ENCODE measurements at places on chromosomes 7 and 10. TPM values are rescaled to one million over a fixed set of nuclear protein-coding genes. Genes with fewer than 3 reads are reported as not detected.

DNA sequence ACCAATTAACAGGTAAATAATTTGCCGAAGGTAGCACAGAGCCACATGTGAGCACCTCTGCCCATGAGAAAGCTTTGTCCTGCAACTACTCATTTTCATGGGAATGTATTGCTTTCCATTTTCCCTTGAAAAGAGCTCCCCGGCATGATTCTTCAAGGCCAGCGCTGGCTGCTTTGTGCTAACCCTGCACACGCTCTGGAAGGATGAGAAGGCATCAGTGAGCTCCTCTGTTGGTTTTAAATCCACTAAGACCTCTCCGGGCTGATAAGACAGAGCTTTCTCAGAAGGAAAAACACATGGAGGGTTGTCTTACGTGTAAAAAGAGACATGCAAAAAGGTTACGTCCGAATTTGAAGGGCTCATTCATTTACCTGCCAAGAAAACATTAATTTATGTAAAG lies 553.9 kb upstream of the MKI67 start:
- DNase-seq: no peak

The TEX47 gene
- total RNA-seq: not detected

DNA sequence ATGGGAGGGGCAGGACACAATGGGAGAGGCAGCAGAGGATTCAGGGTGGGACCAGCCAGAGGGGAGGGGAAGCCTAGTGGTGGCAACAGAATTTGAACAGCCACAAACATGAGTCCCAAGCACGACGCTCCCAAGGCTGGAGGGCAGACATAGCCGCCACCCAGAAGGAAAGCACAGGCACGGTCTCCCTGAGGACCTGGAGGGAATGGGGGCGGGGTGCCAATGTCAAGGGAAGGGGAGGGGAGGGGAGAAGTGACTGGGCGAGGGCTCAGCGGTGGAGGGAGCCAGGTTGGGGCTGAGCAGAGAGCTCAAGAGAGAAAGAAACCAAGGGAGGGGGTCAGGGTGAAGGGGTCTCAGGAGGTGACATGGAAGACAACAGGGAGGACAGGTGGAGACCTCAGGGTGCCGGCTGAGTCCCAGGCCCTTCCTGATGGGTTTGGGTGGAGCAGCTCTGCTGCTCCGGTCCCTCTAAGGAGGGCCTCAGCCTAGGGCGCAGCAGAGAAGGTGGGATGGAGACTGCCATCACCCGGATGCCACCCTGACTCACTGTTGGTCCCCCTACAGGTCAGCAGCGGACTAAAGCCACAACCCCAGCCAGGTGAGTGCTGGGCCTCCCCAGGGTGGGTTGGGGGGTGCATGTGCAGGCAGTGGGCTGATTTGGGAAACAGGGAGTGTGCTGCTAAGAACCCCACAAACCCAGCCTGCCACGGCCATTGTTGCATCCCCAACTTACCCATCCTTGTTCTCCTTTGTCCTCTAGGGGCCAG lies 24.2 kb downstream of the PILRA start:
- DNase-seq: no peak

GRCh38 chr10:132753596-132753995 lies 32.4 kb downstream of the NKX6-2 start:
- DNase-seq: no peak

The PRR15 gene
- total RNA-seq: 2.5 TPM

DNA sequence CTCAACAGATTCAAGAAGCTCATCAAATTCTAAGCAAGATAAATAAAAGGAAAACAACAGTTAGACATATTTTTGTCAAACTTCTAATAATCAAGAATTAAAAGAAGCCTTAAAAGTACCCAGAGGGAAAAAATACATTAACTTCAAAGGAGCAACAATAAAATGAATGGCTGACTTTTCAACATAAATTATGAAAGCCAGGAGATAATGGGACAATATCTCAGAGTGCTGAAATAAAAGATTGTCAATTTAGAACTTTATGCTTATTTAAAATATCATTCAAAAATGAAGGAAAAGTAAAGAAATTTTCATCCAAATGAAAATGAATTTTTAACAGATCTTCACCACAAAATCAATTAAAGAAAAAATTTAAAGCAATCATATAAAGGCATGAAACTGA lies 108.5 kb upstream of the IL6 start:
- no peak for DNase-seq

The CCDC172 gene
- not detected for total RNA-seq

DNA sequence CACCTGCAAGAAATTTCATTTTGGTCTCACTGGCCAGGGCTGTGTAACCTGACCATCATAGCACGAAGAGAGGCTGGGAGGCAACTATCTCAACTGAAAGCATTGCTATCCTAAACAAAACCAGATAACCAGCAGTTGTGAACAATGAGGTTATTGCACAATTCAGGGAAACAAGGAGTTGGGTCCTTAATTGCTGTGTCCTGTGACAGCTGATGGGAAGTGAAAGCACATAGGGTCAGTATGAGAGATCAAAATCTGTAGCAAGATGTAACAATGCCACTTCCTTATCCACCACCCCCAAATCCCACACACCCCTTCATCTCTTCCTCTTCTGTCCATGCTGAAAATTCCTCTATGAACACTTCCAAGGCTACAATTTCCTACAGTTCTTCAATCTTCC lies 80.2 kb downstream of the HTR7 start:
- no peak for DNase-seq

DNA sequence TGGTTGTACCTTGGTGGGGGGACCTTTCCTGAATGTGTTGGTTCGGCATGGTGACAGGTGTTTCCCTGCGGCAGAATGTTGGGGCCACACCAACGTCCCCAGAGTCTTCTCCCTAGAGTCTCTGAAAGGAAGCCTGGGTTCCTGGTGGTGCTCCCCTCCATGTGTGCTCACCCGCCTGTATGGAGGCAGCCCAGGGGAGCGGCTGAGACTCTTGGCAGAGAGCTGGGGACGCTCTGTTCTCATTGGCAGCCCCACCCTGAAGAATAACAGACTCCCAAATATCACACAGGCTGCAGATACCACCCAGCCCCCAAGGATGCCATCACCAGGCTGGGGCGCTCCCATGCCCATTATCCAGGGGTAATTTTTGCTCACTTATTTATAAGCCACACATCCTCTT lies 34.8 kb downstream of the CHST12 start:
- DNase-seq: no peak

The ADCYAP1R1 gene
- 1.4 TPM for total RNA-seq

The HTRA1 gene
- total RNA-seq: 282 TPM

- DNase-seq: no peak
These were observed 183.7 kb upstream of the KLF6 start for GRCh38 chr10:3968727-3969126.

The NAT16 gene
- total RNA-seq: not detected

The ADAM8 gene
- 7.2 TPM for total RNA-seq

The CCZ1 gene
- 44.7 TPM for total RNA-seq

DNA sequence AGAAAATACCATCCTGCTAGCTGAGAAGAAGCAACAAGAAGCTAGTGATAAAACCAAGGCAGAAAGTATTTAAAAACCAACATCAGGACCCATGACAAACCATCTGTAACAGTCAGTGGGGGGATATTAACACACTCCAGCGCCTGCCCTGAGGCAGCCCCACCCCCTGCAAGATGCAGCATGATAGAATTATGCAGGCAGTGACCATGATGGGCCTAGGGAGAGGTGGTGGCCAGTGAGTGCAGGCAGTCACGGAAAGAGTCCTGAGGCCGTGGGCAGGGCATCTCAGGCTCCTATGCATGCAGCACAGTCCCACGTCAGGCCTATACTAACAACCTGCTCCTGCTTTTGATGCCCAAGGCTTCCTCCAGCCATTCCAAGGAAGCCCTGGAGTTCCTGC lies 686.9 kb downstream of the GRID1 start:
- no peak for DNase-seq

DNA sequence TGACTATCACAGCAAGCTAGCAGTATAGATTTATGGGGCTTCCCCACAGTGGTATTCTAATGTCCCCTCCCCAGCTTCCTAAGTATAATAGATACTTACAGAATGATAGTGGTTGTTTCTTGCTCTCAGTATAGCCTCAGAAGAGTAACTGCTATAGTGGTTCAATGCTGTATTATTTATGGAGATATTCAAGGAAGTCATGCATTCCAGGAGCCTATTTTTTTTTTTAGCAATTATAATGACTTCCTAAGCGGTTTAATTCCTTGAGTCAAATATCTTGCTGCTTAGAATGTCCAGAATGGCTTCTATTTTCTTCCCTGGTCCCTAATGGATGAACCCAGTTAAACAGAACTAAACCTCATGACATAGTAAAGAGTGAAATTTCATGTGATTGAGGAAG lies 451.5 kb upstream of the SEMA3D start:
- DNase-seq: no peak

DNA sequence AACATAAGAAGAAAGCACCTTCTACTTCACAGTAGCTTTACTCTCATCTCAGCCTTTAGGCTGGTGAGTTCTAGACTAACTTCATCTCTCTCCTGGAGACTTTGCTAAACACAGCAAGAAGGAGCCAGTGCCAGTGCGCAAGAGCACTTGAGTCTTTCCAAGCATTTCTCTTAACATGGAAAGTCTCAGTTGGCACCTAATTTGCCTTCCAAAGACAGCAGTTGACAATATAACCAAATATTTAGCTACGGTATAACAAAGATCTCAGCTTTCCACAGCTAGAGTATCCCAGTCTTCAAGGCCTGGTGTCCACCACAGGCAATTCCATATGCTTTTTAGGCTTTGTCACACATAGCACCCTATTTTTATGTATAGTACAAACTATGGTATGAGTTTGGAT lies 1204.9 kb downstream of the CNTNAP2 start:
- no peak for DNase-seq

GRCh38 chr10:24879861-24880260 lies 72.5 kb downstream of the PRTFDC1 start:
- DNase-seq: no peak

- no peak for DNase-seq
These were observed at the start of gene TMEM26 for GRCh38 chr10:61452655-61453641. TMEM26 (minus strand) TSS chr10:61453381; CDS start chr10:61453081, 300 bp downstream.

GRCh38 chr10:127243490-127244272 lies 47.3 kb upstream of the INSYN2A start:
- no peak for DNase-seq

The GARIN1A gene
- 0.81 TPM for total RNA-seq

DNA sequence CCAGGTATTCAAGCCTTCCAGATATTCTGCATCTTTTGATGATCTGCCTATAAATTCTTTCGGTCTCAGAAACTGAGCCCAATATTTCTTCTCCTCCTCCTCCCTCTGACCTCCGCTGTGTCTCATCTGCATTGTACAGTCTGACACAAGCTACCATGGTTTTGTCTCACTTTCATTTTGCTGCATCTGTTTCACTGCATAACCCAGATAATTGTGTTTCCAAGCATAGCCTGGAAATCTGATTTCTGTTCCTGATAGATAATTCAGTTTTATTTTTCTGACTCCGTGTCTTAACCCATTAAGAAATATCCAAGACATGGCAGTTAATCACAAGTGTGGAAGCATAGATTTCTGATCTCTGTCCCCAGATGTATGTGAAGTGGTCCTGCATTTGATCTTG lies 374.2 kb upstream of the SEMA3A start:
- no peak for DNase-seq

The TLX1 gene
- total RNA-seq: not detected

DNA sequence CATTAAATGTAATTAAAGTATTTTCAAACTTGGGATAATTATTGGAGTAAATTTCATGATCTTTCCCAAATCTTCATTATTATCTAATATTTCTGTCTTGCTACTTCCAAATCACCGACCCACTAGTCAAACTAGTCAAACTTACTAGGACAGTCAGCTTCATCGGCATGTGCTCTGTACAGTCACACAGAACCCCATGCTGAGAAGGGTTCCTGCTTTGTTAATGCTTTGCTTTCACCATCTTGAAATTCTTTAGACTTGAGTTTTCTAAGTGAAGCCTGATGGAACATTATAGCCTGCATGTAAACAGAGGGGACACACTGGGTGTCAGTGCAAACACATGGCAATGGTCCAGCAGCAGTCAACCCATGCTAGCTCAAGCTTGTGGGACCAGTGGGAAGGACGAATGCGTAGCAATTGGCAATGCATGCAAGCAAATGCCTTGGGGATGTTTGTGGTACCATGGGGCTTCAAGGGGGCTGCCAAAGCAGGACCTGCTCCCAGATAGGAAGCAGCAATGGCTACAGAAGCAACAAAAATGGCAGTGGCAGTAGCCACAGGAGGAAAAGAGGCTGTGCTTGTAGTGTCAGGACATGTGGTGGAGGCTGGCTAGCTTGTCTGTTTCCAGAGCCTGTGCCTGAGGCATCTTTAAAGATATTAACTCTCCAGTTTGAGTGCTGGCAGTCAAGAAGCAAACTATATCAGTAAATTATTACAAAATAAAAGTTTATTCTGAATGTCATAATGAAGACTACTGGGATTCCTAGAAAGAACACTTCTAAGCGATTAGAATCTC lies 441.1 kb upstream of the SEMA3D start:
- no peak for DNase-seq

- no peak for DNase-seq
These were observed 38.3 kb upstream of the CDCA7L start for GRCh38 chr7:21984042-21984441.

DNA sequence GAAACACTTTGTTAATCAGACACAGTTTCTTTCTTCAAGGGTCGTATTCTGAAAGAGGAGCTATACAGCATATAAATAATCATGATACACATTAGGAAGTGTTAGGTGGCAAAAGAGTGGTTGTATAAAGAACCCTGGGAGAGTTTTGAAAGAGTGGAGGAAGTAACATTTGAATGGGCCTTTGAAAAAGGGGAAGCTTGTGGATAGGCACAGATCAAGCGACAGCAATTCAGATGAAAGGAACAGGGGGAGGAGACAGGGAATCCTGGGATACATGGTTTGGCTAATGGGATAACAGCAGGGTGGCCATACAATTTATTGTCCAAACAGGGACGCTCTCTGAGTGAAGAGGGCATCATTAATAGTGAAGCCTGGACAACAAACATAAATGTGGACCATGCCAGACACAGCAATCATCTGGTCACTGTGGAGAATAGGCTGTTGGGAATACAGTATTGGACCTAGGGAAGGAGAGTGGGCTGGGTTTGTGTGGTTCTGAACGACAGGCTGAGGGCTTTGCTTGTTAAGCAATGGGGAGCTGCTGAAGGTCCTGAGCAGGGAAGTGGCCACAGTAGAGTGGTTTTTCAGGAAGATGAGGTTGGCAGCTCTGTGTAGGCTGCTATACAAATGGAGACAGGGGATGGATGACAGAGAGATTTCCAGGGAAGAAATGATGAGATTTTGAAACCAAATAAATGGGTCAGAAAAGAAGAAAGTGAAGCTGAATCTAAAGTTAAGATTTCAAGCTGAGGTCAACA lies 75.9 kb downstream of the ICA1 start:
- no peak for DNase-seq

GRCh38 chr10:102163342-102163989 lies 11.3 kb downstream of the NOLC1 start:
- no peak for DNase-seq

- no peak for DNase-seq
These were observed 158.6 kb downstream of the SNX13 start for GRCh38 chr7:17781491-17782215.

The TMEM130 gene
- 26.2 TPM for total RNA-seq

GRCh38 chr10:73774637-73775036 lies 7.2 kb upstream of the CHCHD1 start:
- DNase-seq: no peak

GRCh38 chr7:20545016-20545415 lies 70.5 kb upstream of the ABCB5 start:
- DNase-seq: no peak

All from thoracic aorta (tissue), 2 donors.